ENCODE measurements at places on chromosomes 1 and 21.

- DNase-seq, result no peak
Measured at GRCh38 chr1:114505148-114505561, 5.8 kb downstream of the TRIM33 start.

DNA sequence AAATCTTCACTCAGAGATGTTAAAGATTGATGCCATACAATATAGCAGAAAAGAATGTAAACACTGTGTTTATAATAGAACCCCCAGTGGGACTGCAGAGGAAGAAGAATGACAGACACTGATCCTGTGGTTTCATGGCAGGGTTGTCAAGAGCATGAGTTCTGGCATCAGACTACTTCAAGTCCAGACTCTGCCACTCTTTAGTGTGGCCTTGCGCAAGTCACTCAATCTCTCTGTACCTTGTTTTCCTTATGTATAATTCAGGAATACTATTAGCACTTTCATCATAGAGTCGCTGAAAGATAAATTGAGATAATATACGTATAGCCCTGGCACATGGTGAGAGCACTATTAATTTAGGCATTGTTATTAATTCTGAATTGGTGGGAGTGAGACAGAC lies 38.5 kb upstream of the BCL9 start:
- no peak for DNase-seq

- no peak for DNase-seq
Measured at GRCh38 chr1:42201986-42202385, 37.4 kb upstream of the GUCA2A start.

GRCh38 chr1:17539477-17540254 lies at the start of gene ARHGEF10L:
TSS of gene ARHGEF10L (plus strand) at chr1:17539698. CDS start at chr1:17580596, 40,898 bp downstream.
- no peak for DNase-seq
